ENCODE measurements at places on chromosomes 1 and 21.

GRCh38 chr1:58045094-58045705, 501.3 kb downstream of the OMA1 start:
- H3K27me3 ChIP-seq = no peaks in the 10 kb centered on the region
- H3K27ac ChIP-seq = no peak overlapping the region
- no peak overlapping the region for H3K4me3 ChIP-seq

GRCh38 chr21:42685036-42685435, 31.6 kb downstream of the PDE9A start:
- no peak overlapping the region for H3K27ac ChIP-seq
- no peak overlapping the region for H3K4me3 ChIP-seq
- H3K27me3 ChIP-seq = no peaks in the 10 kb centered on the region
- DNase-seq = peak; percentile 45
- H3K4me1 ChIP-seq = no peaks in the 10 kb centered on the region

DNA sequence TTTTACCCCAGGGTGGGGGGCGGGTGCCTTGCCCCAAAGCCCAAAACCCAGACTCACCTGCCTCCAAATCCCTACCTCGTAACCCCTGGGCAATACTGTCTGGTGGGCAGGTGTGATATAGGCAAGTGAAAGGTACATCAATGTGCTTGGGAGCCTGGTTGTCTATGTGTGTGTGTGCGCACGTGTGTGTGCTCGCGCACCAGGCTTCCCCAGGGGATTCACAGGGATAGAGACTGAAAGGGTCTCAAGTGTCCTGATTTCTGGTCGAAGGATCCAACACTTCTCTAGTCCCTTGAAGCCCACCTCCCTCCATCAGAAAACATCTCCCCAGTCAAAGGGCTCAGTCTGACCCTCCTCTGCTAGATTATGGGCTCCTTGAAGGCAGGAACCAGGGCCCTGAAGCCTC, 28.9 kb upstream of the EPB41 start:
- no peaks in the 10 kb centered on the region for H3K36me3 ChIP-seq
- no peaks in the 10 kb centered on the region for H3K27me3 ChIP-seq
- H3K4me1 ChIP-seq = peaks cover 8% of the 10 kb centered on the region
- no peak for DNase-seq
- H3K4me3 ChIP-seq = no peak overlapping the region
- peak overlapping the region; percentile 2 for H3K27ac ChIP-seq

GRCh38 chr1:54331843-54332463, 74.2 kb downstream of the SSBP3 start:
- DNase-seq = no peak
- H3K4me1 ChIP-seq = peaks cover 20% of the 10 kb centered on the region
- no peak overlapping the region for H3K4me3 ChIP-seq

DNA sequence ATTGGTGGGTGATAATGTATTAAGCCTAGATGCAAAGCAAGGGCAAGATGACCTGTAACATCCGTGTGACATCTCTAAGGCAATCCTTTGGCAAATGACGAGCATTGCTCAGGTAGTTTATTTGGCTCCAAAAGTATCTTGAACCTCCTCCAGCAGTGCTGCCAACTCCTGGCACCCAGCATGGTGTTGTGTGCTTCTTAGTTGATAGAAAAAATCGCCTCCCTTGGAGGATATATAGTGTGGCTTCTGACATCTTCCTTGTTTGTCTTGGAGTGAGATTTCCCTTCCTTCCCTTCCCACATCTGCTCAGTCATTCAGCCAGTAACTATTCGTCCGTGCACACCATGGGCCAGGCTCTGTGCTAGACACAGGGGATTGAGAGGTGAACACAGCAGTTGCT, 121.8 kb downstream of the TOMM20 start:
- H3K27me3 ChIP-seq = no peaks in the 10 kb centered on the region
- H3K4me3 ChIP-seq = no peak overlapping the region
- H3K36me3 ChIP-seq = no peaks in the 10 kb centered on the region
- no peak for DNase-seq

DNA sequence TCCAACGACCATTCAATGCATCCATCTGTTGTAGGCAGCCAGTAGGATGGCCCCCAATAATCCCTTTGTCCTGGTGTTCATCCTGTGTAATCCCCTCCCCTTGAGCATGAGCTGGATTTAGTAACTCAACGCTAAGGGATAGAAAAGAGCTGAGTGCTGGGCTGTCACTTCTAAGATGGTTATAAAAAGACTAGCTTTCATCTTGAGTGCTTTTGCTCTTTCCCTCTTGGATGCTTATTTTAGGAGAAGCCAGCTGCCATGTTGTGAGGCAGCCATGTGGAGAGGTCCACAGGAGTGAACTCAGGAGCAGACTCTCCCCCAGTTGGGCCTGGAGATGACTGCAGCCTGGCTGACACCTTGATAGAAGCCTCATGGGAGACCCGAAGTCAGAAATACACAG, 401.5 kb downstream of the VAV3 start:
- no peaks in the 10 kb centered on the region for H3K27me3 ChIP-seq
- no peak overlapping the region for H3K4me3 ChIP-seq
- no peaks in the 10 kb centered on the region for H3K36me3 ChIP-seq
- no peak for DNase-seq

GRCh38 chr1:187971851-187972250, 1143.1 kb downstream of the PLA2G4A start:
- H3K27ac ChIP-seq = no peak overlapping the region
- no peaks in the 10 kb centered on the region for H3K27me3 ChIP-seq
- no peaks in the 10 kb centered on the region for H3K4me1 ChIP-seq

DNA sequence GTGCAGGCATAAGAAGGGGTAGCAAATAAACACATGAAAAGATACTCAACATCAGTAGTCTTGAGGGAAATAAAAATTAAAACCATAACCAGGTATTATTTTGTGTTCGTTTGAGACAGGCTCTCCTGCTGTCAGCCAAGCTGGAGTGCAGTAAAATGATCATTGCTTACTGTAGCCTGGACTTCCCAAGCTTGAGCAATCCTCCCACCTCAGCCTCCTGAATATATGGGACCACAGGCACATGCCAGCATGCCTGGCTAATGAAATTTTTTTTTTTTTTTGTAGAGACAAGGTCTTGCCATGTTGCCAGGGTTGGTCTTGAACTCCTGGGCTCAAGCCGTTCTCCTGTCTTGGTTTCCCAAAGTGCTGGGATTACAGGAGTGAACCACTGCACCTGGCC, 108.0 kb downstream of the DNM3 start:
- no peak overlapping the region for H3K4me3 ChIP-seq
- H3K27ac ChIP-seq = no peak overlapping the region
- no peaks in the 10 kb centered on the region for H3K27me3 ChIP-seq
- no peaks in the 10 kb centered on the region for H3K4me1 ChIP-seq
- no peaks in the 10 kb centered on the region for H3K36me3 ChIP-seq

DNA sequence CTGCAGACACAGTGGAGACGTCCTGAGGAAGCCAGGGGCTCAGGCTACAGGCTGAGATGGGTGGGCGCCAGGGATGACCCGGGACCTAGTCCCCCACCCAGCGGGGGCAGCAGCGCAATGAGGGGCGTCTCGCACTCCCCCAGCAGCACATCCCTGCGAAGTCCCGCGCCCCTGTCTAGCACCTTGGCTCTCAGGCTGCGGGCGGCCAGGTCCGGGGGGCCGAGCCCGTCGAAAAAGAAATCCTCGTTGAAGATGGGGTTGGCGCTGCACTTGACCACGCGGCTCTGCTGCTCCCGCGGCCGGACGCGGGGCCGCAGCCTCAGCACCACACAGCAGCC, 1.8 kb downstream of the C2CD4D start:
- peaks cover 36% of the 10 kb centered on the region for H3K4me1 ChIP-seq
- H3K36me3 ChIP-seq = no peaks in the 10 kb centered on the region
- no peak overlapping the region for H3K4me3 ChIP-seq
- no peak for DNase-seq
- H3K27ac ChIP-seq = peak overlapping the region; percentile 75
